ENCODE measurements at places on chromosomes 2 and 18.

DNA sequence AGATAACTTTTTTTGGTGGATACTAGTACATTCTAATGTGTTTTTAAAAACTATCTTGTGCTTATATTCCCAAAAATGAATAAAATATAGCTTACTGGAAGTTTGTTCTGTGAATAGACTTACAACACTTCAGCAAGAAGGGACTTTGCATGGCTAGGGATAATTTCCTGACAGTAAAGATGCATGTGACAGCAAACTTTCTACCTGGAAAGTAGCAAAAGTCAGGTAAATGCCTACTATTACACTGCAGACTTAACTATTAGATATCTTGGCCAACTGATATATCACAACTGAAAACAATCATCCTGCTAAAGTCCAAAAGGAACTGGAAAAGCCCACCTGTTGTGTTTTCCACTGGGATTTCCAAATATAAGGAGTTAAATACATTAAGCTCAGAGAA is 1753.5 kb upstream of the CELF4 start:
- no peak for DNase-seq

- DNase-seq: no peak
These were observed 159.9 kb downstream of the CTIF start for GRCh38 chr18:48698707-48699106.

DNA sequence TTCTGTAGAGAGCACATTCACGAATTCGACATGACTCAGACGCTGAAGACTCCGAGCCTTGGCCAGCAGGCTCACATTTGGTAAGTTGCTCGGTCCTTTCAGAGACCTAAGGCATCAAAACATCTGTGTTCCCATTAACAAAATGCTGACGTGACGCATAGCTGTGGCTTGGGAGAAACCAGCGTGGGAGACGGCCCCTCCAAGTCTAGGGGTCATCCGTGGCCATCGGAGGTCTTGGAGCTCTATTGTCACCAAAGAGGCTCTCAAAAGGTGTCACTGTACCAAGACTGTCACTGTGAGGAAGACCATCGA is 14.9 kb downstream of the FBLN7 start:
- no peak for DNase-seq

GRCh38 chr2:151085181-151085611 is 176.5 kb downstream of the RBM43 start:
- DNase-seq: no peak

DNA sequence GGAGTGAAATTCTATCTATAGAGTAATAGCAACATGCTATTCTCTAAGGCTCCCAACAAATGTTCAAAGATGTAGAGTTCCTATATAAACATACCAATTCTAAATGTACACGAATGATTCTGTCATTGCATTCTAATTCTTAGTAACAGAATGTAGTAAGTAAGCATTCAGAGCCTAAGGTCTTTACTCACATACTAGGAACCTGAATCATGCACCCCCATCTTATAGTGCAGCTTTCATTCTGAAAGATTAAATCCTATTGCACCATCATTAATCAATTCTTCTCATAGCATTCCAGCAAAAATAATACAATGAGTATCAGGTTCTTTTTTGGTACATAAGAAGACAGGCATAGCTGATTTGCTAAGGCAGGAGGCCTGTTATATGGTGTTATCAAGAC is 230.0 kb downstream of the NCKAP5 start:
- DNase-seq: no peak

DNA sequence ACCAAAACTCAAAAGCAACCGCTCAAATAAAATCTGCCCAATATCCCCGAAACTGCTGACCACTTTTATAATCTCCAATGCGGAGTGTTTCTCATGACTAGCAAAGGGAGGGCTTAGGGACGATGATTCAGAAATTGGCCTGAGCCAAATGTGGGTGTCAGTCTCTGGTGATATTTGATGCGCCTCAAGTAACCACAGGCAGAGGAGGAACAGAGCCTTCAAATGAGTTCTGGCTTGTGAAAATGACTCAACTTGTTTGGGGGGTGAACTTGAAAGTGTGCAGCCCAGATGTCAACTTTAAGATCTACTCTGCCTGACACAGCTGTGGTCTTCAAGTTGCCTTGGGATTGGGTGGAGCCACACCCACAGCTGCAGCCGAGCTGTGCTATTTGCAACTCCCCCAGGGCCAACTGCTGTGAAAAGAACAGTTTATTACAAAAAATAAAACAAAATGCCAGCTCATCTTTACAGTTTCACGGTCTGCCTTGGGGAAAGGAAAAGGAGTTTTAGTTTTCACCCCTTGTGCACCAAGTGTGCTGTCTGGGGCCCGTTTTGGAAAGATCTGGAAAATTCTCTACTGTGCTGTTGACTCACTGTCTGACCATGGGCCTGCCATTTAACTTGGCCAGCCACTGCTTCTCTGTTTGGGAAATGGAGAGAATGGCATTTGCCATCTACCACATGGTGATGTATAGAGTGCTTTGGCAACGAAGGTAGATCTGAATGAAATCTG is 222.1 kb downstream of the MTX2 start:
- DNase-seq: no peak

GRCh38 chr2:58046585-58047372 is at the start of gene VRK2:
Gene VRK2 (plus strand): TSS chr2:58046806. CDS start chr2:58048832, 2,026 bp downstream.
- DNase-seq: peak; percentile 62

All from stimulated activated CD8-positive, alpha-beta memory T cell treated with anti-CD3 and anti-CD28 coated beads, Interleukin-7, amount 100 ng/mL, for 1 hour (primary cell).